ENCODE measurements at places on chromosomes 2 and 18.

DNA sequence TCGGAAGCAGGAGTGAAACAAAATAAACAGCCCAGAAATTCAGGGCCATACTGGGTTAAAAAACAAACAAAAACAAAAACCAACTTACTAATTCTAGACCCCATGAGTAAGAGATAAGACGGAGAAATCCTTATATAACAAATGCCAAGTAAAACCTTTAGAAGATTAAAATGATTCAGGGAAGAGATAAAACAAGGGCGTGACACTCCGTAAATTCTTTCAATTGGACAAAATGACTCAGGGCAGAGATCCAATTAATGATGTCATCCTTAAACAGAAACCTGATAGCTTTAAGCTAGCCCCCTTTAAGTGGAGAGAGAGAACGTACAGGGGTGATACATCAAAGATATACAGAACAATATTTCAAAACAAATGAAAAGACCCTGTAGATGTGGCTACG lies 317.4 kb downstream of the NBAS start:
- DNase-seq, result peak; percentile 14

DNA sequence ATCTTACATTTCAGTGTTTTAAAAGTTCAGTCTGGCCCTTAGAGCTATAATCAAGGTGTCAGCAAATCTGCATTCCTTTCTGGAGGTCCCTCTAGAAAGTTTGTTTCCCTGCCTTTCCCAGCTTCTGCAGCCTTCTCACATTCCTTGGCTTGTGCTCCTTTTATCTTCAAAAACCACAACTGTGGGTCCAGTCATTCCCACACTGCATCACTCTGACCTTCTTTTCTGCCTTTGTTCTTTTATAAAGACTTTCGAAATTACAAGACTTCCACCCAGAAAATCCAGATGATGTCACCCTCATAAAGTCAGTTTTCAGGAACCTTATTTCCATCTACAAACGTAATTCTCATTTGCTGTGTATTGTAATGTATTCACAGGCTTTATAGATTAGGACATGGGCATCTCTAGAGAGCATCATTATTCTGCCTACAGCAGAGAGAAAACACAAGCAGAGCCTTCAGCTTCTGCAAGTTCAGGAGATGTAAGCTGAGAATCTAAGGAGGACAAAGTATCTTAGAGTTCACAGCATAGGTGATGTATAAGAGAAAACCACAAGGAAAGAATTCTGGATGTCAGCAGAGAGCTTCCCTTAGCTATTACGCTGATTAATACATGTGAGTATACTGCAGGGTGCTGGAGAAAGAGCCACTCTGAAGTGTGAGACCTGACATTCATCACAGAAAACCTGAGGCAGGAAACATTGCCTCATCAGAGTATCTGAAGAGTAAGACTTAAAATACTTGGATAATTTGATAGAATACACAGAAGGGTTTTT lies 1100.2 kb downstream of the CBLN2 start:
- no peak for DNase-seq

DNA sequence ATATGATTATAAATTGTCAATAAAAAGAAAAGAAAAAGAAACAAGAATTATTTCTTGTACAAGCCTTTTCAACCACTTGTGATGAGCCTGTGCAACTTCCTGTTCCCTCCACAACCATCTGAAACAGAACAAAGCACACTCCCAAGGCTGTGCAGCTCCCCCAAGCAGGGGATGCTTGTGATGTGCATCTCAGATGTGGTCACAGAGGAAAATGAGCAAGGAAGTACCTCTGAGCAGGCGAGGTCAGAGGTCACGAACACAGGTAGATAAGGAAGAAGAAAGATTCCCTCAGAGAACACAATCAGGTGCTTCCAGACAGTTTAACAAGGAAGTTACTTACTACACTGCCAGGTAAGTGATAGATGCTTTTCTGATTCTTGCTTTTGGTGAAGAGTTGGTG lies 274.8 kb upstream of the SLC39A10 start:
- DNase-seq, result no peak

GRCh38 chr18:39776766-39777165 lies 2178.3 kb upstream of the PIK3C3 start:
- no peak for DNase-seq

- DNase-seq, result no peak
These were observed 48.8 kb upstream of the KCNE4 start for GRCh38 chr2:223003191-223003590.

- DNase-seq, result no peak
These were observed 44.3 kb upstream of the CAB39 start for GRCh38 chr2:230668184-230668938.

- no peak for DNase-seq
These were observed 70.6 kb upstream of the TEX51 start for GRCh38 chr2:126828051-126828450.

DNA sequence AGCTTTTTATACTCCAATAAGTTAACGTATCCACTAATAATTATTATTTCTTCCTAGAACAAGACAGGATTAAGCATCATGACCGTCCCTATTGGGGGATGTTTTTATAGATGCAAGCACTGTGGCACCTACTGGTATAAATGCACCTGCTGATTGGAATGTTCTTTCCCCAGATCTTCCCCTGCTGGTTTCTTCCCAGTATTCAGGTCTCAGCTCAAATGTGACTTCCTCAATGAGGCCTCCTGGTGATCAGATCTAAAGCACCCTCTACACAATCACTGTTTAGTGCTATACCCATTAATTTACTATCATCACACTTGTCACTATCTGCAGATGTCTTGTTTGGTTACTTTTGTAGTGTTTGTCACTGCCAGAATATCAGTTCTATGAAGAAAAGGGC lies 3.9 kb upstream of the TYMS start:
- DNase-seq, result no peak

- no peak for DNase-seq
These were observed 1.2 kb downstream of the MYL12A start for GRCh38 chr18:3248658-3249359.

GRCh38 chr2:237433920-237434676 lies 20.1 kb upstream of the COL6A3 start:
- peak; percentile 44 for DNase-seq

GRCh38 chr2:235497096-235497495 lies 3.3 kb downstream of the AGAP1 start:
- no peak for DNase-seq

DNA sequence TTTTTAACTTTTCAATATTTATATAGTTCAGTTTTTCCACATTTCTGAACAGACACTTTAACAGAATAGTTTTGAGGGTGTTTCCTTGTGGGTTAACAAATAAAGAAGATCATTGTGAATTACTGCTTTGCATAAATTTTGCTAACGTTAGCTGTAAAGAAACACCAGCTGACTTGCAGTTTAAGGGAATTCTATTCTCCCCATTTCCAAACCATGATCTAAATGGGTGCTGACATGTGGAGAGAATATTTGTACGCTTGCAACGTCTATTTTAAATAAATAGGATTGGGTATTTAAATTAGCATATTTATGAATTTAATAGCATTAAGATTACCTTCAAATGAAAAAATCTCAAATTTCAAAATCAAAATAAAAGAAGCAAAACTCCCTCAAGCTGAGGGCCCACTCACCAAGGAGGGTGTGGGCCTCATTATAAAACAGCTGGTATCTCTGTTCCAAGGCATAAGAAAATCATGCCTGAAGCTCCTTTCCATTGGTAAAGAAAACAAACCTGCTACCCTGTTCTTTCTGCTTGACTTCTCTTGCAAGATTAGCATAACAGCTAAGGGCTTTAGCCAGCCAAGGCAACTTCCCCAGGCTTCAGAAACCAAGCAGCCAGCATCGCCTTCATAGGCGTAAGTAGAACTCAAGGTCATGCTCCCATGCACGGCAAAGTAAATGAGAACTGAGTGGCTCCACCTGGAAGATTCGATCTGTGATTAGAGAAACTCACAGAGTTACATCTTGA lies 3.2 kb downstream of the MRO start:
- no peak for DNase-seq

- peak; percentile 16 for DNase-seq
These were observed 9.8 kb downstream of the CD302 start for GRCh38 chr2:159788253-159788652.

GRCh38 chr2:134594399-134594798 lies 124.4 kb downstream of the TMEM163 start:
- DNase-seq, result peak; percentile 84

GRCh38 chr2:52934323-52934898 lies 833.2 kb upstream of the CHAC2 start:
- DNase-seq, result no peak

DNA sequence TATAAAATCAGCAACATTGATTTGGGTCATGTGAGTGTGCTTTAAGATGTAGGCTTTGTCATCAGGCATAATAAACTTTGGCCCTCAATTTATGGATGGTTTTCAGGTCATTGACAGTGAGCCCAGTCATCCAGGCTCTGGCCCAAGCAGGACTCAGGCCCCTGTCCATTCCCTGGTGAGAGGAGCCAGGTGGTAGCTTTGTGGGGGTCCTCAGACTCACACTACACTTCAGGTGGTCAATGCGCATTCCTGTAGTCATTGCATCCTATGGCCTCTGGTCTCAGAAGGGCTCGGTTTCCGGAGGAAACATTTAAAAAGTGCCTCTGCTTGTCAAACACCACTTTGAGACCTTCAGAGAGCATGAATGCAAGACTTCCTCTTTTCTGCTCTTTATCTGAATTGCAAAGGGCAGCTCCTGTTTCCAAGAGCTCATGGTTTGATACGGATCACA lies 20.2 kb downstream of the LGALSL start:
- no peak for DNase-seq

DNA sequence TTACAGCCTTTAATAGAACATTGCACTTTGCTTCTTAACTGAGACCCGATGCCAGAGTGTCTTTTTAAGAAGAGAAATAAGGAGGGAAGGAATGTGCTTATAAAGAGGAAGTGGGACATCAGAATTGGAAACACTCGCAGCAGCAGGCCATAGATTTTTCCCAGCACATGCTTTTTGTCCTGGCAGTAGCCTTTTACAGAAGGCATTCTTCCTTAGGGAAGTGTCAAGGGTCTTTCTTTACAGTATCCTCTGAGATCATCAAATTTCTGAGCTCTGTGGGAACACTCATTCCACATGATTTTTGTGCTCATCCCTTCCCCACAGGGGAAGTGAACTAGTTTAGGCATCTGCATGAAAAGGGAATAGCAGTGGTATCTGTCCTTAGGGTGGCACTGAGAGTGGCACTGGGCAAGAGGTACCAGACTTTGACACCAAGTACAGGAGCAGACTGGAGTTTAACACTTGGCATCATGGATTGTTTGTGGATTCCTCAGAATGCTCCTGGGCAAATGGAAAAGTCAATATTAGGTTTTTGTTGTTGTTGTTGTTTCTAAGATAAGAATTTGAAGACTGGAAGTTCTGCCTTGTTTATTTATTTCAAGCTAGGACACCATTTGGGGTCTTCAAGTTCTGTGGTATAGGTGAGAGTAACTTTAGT lies 4.1 kb downstream of the MYO1B start:
- no peak for DNase-seq

DNA sequence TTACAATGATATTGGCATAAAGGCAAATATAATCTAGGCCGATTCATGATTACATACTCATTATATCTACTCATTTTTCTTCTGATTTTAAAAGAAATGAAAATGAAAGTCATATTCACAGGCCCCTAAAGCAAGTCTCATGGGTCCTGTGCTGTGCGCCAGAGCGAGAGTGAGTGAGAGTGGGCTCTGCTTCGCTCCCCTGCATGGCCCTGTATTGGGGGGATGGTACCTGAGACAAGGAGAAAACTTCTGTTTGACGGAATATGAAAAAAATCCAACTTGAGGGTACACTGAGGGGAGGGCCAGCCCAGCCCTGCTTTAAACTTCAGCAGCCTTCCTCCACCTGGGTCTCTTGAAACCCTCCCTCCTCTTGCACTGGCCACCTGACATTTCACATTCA lies 81.4 kb upstream of the RGPD5 start:
- DNase-seq, result no peak
